ENCODE measurements at places on chromosomes 1 and 21.

GRCh38 chr1:10678852-10679251 lies 117.6 kb downstream of the CASZ1 start:
- DNase-seq: no peak

DNA sequence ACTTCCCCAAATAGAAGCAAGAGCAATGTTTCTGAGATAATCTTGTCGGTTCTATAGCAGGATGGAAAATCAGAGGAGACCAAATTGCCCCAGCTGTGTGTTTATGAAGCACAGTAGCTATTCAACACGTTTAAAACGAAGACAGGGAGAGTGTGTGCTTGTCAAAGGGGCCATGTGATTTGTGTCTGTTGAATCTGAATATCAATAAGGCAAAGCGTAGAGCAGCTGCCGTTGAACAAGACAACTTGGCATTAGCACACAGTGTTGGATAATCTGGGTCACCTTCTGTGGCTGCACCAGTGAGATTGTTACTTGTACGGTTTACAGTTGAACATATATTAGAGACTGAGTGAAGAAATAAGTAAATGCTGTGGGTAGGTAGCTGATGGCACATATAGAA lies 1.0 kb downstream of the CRB1 start:
- no peak for DNase-seq

DNA sequence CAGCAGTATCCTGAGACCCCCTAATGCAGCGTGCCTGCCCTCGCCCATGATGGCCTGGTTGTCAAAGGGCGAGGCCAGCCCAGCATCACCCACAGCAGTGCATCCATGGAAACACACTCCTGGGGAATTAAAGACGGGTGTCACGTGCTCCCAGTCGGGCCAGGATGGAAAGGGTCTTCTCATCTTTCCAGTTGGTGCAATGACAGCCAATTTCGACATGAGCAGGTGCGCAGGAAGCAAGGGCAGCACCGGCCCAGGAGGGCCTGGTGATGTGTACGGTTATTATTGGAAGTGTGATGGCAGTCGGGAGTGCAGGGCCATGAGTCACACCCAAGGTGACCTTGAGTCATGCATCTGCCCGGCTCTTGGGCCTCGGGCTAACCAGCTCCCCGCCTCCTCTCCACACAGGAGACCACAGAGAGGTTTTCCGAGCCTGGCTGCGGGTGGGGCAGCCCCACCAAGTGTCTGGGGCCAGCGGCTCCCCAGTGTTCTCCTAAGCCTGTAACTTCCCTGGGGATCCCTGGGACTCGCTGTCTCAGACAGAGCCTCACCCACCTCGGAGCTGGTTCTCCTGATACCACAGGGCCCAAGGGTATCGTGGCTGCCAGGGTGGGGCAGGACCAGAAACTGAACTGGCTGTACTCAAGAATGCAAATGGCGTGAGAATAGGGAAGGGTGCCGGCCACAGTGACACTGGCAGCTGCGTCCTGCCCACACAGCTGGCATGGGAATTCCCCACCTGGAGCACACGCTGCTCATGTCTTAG lies 119.8 kb downstream of the SIK1 start:
- no peak for DNase-seq

DNA sequence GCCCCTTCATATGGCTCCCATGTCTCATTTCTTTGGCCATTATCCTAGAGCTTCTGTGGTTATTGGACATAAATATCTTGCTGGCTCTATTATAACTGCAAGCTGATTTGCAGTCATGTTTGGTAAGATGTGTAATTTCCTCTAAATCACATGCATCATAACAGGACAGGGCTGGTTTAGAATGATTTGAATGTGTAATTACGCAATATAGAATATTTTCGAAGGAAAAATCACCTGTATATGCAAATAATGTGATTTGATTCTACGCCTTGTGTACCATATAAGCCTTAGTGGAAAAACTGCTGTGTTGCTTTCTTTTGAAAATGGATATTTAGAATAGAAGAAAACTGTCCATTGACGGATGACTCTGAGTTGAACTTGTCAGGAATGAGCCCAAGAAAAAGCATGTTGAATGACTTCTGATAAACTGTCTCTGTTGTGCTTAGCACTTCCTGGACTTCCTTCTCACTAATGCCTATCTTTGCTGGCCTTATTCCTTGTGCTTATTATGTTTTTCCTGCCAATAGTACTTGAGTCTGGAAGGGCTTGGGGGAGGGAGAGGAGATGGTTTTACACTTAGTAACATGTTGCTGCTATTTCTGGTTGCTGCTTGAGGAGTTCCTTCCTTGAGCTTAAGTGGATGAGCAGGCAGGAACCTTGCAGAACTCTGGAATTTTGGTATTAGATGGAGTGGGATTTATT lies 6.5 kb downstream of the CACHD1 start:
- DNase-seq: no peak

GRCh38 chr1:232145768-232146167 lies 484.2 kb downstream of the SIPA1L2 start:
- DNase-seq: no peak

DNA sequence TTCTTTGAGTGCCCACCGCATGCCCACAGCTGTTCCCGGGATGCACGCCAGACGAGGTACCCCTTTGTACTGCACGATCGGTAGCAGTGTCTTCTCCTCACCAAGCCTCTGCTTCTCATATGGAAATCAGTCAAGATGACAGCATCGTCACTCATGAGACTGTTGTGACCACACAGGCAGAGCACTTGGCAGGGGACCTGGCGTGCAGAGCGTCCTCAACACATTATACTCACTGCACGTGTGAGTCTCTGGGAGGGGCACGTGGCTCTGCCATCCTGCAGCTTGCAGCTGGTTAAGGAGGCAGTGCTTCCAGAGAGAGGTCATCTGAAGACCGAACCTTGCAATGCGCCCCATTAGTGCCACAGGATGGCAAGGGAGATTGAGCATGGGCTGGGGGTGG lies 266.8 kb downstream of the NPHP4 start:
- no peak for DNase-seq

- no peak for DNase-seq
These were observed 146.5 kb downstream of the SLC45A1 start for GRCh38 chr1:8464377-8464776.

DNA sequence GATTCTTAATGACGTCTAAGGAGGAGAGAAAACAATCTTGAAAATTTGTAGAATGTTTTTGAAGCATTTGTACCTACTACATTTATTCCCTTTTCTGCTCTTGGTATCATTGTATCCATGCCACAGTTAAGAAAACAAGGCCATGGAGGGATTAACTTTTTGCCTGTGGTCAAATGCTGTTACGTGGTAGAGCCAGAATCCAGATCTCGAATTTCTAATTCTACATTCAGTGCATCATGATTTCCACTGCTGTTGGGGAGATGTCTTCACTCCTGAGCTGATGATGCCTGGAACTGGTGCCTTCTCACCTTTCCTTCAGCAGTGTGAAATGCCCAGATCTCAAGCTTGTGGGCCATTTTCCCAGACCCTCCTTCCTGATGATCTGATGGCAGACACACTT lies 175.6 kb downstream of the HHAT start:
- no peak for DNase-seq

DNA sequence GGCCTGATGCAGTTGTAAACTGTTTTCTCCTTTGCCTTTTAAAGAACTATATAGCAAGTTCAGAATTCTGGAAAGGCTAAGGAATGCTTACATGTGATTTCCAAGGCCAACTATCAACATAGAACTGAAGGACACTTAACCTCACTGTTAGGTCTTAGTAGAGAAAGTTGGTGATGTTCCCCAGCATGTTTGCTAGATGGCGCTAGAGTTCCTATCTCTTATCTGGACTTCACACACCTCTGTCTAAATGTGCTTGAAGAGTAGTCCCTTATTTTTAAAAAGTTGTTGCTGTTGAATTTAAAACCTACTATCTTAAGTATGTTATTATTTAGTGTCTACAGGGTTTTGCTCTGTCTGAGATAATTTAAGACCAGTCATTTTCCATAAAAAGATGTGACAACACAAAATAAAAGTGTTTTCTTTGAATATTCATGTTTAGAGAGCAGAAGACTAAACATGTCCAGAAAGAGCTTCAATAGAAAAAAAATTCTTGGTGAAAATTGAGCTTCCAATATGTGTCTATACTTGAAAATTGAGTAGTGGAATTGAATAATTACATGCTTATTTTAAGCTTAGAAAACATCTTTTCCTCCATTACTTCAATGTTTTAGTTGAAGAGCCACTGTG lies 237.3 kb downstream of the S1PR1 start:
- no peak for DNase-seq

- no peak for DNase-seq
These were observed 8.3 kb upstream of the IGSF5 start for GRCh38 chr21:39736716-39737115.

GRCh38 chr1:235050911-235051360 lies 77.7 kb downstream of the TOMM20 start:
- DNase-seq: no peak

DNA sequence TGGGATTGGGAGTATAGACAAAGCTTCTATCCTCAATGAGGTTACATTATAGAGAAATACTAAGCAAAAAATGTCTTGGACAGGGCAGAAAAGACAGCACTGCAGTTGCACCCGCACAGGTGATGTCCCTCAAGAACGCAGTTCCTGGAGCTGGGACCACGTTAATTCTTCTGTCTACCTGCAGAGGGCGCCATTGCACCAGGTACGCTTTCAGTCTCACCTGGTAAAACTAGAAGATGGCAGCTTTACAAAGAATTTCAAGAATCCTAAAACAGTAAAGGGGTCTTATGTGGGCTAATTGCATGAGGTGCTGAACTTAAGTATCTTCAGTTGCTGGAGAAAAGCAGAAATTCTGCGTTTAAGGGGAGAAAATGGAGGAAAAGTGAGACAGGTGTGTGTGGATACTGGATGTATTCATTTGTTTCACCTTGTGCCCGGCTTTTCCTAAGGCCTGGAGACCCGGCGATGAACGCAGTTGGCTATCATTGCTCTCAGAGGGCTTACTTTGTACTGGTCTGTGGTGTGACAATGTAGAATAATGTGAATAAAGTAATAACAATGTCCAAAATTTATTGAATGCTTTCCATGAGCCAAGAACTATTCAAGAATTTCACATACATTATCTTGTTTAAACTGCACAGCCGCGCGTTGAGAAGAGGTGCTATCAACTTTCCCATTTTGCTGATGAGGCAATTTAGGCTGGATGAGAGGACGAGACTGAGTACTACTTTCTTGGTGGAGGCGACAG lies 276.3 kb upstream of the GREM2 start:
- no peak for DNase-seq

GRCh38 chr1:233667741-233668140 lies 53.8 kb downstream of the KCNK1 start:
- DNase-seq: no peak

- DNase-seq: no peak
These were observed 98.6 kb downstream of the TBX19 start for GRCh38 chr1:168379104-168379860.

DNA sequence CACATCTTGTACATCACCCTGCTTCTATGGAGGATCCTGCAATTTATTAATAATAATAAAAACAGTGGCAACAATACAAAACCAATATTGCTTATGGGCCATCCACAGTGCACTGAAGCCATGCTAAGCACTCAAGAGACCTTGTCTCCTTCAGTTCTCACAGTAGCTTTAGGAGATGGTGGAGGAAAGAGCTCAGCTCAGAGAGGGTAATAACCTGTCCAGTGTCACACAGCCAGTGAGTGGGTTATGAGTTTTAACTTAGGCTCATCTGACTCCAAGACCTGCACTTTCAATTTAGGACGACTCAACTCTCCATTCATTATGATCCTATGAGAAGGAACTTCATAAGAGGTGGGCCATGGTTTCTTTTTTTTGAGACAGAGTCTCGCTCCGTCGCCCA lies 347.6 kb upstream of the RUNX1 start:
- DNase-seq: no peak

DNA sequence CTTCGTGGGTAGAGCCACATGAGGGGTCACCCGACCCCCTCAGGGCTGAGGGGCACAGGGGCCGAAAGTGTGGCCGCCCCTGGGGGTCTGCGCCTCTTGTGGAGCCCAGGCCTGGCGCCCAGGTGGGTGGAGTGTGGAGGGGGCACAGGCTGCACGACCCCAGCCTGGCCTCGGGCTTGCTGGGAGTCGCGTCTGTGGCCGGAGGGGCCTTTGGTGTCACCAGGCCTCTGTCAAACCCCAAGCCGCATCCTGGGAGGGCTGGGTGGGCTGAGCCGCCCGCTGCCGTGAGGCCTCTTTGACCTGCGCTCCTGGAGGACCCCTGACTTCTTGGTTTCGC lies 60.7 kb downstream of the FAAP20 start:
- no peak for DNase-seq

DNA sequence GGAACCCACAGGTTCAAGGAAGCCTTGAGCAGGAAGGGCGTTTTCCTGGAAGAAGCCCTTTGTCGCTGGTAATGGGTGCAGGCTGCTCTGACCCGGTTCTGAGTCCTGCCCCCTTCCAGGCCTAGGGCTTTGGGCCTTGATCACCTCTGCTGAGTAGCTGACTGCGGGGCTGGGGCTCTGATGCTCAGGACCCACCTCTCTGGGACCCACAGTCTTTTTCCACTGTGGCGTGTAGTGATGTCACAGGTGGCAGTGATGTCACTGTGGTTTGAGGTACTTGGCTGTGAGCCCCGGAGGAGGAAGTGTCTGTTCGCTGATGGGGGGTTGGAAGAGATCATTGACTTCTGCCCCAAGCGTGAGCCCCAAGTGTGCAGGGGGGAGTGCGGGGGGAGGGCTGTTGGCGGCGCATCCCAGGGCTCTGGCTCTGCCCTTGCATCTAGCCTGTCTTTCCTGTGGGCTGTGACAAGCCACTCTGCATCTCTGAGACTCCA lies 6.9 kb downstream of the TNFRSF1B start:
- DNase-seq: peak; percentile 96

- DNase-seq: no peak
These were observed 32.9 kb downstream of the FMO4 start for GRCh38 chr1:171346881-171347280.

- DNase-seq: no peak
These were observed 16.6 kb downstream of the IFI6 start for GRCh38 chr1:27655151-27655937.

- no peak for DNase-seq
These were observed 24.2 kb downstream of the ZBTB18 start for GRCh38 chr1:244075247-244075722.

GRCh38 chr1:54846716-54847284 lies 40.2 kb downstream of the DHCR24 start:
- no peak for DNase-seq

DNA sequence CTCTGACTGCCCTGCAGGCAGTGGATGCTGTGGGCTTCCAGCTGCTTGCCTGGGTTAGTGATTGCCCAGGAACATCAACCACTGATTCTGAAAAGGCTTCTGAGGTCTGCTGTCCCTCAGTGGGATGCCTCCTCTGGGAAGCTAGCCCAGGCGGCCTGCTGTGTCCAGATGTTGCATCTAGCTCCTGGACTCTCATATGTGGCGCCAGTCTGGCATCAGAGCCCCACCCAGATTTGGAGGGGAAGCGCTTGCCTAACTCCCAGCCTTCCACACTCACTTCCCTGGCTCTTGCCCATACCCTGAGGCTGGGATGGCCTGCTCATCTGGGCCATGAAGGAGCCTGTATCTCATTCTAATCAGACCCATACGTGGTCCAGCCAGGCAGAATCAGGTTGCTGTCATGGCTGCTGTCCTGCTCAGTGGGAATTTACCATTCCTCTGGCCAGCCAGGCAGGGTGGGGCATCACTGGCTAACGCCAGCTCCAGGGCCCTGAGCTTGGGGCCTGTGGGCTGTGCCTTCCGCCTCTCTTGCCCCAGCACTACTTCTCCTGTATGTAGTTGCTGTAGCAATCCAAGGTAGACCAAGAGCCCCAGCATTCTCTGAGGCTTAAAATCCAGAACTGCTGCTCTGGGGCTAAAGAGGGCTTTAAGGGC lies 4.1 kb downstream of the CSF1 start:
- DNase-seq: no peak

Measured in activated CD4-positive, alpha-beta T cell treated with anti-CD3 and anti-CD28 coated beads, Interleukin-2, amount 50 U/mL, for 1 hour (primary cell).